ENCODE measurements at places on chromosomes 12 and 14.
A peak's percentile ranks its signal among the peaks of the same experiment; 100 is the strongest.

DNA sequence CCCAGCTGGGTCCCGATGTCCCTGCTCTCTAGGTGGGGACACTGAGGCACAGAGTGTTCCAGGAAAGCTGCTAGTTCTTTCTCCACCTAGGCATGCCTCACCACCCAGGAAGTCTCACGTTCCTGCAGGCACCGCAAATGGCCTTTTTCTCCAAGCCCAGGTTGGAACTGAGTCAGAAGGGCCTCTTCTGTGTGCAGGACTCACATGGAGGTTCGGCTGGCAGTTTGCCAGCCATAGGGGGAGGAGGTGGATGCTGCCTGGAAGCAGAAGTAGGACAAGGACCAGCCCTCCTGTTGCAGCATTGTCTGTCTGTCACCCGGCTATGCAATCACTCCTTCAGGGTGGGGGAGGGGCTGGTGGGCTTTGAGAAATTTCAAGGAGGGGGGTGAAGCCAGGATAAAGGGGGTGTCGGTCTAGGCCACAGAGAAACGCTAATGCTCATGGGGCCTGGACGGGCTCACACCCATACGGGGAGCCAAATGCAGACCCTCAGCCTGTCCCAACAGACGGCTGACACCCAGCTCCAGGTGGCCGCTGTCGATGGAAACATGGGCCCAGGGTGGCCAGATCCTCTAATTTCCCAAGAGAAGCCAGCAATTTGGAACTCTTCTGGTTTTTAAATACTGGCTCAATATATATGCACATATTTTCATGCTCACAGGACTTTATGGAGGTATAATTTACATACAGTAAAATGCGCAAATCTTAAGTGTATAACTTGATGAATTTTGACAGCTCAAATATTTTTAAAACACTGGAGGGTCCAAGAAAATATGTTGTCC, 120.5 kb downstream of the PHETA1 start:
- DNase-seq = no peak

DNA sequence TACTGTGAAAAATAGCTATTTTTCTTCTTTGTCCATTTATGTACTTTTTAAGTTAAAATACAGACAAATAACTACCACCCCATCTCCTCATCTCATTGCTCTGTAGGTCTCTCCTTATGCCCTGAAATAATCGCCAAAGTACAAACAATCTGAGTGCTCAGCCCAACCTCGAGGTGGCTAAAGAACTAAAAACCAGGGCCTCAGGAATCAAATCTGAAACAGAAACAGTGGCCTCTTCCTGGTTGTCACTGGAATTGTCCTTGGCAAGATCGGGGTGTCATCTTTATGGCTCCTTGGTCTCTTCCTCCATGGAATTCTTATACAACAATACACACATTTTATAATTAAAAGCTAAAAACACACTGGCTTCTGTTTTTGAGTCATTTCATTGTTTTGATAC, 182.4 kb downstream of the ASCL1 start:
- no peak for DNase-seq

GRCh38 chr14:105247715-105248367, 492 bp upstream of the BTBD6 start:
- no peak for DNase-seq

GRCh38 chr14:32307881-32308582, 21.1 kb upstream of the AKAP6 start:
- peak; percentile 80 for DNase-seq

- no peak for DNase-seq
These were observed 7.0 kb downstream of the SERPINA1 start for GRCh38 chr14:94381149-94382030.

DNA sequence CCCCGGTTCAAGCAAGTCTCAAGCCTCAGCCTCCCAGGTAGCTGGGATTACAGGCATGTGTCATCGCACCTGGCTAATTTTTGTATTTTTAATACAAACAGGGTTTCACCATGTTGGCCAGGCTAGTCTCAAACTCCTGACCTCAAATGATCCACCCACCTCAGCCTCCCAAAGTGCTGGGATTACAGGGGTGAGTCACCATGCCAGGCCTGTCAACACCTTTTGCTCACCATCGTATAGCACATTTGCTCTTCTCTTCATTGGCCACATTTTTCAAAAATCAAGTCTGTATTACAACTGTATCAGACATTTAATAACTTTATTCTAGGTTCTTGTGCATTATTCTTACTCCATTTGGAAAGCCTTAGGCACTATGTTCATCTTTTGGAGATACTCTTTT, 50.3 kb downstream of the BCAT1 start:
- no peak for DNase-seq

DNA sequence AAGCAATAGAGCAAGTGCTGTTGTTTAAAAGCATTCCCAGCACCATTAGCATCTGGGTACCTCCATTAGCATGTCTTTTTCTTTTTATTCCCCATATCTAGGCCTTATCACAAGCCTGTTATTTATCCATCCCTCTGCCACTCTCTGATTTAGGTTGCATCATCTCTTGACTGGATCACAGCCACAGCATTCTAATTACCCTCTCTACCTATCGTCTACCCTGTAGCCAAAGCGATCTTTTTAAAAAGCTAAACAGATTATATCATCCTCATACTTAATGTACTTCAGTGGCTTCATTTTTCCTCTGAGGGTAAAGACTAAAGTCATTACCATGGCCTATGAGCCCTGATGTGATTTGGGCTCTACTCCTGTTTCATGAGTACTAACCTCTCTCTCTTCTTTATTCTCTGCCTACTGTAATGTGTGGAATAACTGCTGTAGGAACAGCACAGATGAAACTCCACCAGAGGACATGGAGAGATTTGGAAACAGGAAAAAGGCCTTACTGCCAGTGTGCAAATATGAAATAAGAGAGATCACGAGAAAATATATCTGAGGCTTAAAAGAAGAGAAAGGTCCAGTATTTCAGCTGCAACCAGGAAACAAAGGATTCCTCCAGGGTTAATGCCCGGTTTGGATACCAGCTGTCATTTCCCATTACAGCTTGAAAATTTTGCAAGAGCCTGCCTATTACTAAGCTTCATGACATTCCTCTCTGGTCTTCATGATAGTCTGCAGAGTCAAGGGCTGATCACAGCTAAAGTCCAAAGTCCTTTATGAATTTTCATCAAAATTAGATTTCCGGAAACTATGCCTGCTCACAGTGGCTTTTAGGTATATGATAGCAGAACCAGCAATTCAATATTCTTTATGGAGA, 422.5 kb upstream of the PDE3A start:
- DNase-seq = no peak

DNA sequence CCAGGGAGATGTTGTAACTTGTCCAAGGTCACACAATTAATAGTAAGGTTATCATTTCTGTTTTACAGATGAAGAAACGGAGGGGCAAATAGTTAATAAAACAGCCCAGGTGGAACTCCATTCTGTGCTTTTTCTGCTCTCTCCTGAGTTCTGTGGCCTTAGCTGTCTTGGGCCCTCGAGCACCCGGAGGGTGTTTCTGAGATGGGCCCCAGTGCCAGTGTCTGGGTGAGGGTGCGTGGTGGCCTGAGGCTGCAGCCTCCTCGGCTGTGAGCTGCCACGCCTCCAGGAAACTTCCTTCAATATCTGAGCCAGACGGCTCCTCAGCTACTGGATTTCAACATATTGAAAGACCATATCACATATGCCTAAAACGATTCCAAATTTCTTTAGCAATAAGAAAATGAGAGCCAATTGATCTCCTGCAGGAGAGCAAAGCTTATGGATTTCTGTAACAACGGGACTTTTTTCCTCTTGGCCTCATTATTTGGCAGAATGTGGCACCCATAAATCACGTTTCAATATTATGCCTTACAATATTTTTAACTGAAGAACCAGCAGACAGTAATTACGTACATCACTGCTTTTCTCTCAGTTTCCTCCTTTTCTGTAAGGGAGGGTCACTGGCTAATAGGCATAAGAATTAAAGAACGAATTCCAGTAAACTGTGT, 74.8 kb upstream of the DICER1 start:
- DNase-seq = no peak

DNA sequence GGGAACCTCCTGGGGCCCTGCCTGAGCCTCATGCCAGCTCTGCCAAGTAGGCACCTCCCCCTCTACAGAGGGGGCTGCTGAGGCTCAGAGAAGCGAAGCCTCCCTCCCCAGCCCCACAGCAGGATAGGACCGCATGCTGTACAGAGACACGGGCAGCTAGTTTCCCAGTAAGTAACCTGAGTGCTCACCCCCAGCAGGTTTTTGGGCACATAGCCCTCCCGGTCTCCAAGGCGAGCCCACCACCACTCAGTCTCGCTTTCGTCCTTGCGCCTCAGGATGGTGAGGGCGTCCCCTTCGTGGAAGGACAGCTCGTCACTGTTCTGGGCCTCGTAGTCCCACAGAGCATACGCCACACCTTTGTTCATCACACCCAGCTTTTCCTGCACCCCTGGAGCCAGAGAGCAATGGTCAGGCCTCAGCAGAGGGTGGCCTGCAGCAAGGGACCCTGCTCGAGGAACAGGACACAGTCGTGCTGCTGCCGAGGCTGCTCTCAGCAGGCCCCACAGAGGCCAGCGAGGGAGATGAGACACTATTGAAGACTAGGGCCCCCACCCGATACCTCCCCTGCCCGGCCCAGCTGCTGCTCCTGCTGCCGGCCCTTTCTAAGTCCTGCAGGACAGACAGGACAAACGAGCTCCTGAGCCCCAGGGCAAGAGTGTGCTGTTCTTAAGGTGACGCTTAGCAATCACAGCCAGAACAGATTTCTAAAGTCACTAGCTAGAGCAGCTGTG, 20.4 kb downstream of the ZFYVE21 start:
- DNase-seq = no peak

DNA sequence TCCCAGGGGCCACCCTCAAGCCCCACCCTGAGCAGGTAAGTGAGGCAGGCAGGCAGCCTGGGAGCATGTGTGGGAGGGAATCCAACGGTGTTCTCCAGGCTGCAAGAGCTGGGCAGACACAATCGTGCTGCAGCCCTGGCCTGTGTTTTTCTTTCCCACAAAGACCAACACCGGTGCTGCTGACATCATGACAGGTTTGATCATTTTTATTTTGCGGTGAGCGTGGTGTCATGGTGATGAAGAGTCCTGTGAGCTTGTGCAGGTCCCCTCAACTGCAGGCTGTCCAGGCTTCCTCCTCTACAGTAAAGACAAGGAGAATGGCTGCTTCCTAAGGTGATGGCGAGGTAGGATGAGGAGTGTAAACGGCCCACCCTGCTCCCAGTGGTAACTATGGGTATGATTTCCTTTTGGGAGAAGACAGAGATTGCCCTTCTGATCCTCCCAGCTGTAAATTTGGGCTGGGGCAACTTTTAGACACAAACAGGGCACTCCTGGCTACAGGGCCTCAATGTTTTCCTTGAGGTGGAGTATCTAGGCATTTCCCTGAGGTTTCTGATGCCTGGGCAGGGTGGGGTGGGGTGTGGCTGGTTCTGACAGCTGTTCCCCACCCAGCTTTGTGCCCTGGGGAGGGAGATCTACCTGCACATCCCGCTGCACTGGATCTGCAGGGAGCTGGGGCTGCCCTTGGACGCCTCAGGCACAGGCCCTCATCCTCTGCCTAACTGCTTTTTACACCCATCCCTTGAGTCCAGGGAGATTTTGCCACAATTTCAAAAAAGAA, 109.1 kb downstream of the VCPKMT start:
- no peak for DNase-seq

GRCh38 chr14:92400579-92401444, 77.8 kb downstream of the SLC24A4 start:
- DNase-seq = no peak

All from NCI-H1417 (cell line).